ENCODE measurements at places on chromosomes 16 and 17.

DNA sequence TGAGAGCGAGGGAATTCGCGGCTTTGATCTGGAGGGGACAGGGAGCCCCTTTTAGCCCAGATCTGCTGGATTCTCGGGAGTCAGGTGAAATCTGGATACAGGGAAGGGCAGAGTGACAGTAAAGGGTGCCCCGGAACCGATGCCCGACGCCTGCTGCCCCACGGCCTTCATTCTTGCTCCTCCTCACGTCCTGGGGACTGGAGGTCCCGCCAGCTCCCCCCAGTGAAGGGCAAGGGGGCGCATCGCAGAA lies 596 bp downstream of the OR1F1 start:
- DNase-seq, result no peak

- no peak for DNase-seq
Measured at GRCh38 chr16:49312389-49312985, 30.8 kb upstream of the CBLN1 start.

GRCh38 chr17:41647038-41647813 lies 22.9 kb upstream of the KRT17 start:
- DNase-seq, result peak; percentile 51

GRCh38 chr16:85334718-85335583 lies 222.7 kb upstream of the CIBAR2 start:
- no peak for DNase-seq

DNA sequence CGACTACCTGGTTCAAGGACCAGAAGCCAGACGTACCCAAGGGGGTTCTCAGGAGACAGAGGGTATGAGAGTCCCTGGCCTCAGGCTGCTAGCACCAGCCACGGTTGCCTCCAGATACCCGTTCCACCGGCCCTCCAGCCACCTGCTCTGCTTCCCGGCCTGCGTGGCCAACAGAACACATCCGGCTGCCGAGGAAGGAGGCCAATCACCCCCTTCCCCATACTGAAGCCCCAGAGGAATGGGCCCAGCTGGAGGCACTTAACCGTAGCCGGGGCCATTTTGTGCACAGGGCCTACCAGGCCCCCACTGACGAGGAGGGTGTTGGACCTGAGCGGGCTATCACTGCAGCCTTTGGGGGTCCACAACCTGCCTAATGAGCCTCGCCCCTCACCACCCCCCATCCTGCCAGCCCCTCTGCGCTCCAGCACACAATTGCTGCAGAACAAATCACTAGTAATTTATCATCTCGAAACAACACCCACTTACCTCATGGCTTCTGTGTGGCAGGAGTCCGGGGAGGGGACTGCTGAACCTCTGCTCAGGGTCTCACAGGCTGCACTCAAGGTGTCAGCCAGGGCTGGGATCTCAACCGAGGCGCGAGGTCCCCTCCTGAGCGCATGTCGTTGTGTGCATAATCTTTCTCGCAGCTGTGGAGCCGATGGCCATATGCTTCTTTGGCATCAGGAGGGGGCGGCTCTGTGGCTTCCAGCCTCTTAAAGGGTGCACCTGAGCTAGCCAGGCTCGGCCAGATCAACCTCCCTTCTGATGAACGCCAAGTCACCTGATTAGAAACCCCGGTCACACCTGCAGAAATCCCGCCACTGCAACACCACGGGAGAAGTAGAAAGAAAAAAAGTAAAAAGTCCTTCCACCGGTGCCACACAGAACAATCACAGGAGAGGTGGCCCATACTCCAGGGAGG lies 10.1 kb upstream of the KREMEN2 start:
- no peak for DNase-seq

- DNase-seq, result no peak
Measured at GRCh38 chr17:36661047-36661666, 59.8 kb downstream of the MRM1 start.

DNA sequence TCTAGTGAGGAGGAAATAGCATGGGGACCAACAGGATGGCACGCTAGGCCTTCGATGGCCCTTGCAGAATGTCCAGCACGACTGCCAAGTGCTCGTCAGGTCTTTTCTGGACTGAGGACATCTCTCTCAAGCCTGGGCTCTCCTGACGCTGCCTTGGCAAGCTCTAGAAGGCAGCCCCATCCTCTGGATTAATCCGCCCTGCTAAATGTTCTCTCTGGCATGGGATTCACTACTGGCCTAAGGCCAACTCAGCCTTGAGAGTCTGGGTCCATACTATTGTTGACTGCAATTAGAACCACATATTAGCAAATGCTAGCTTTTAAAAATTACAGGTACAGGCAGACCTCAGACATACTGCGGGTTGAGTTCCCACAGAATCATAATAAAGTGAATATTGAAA lies 2.5 kb upstream of the CEP295NL start:
- no peak for DNase-seq

DNA sequence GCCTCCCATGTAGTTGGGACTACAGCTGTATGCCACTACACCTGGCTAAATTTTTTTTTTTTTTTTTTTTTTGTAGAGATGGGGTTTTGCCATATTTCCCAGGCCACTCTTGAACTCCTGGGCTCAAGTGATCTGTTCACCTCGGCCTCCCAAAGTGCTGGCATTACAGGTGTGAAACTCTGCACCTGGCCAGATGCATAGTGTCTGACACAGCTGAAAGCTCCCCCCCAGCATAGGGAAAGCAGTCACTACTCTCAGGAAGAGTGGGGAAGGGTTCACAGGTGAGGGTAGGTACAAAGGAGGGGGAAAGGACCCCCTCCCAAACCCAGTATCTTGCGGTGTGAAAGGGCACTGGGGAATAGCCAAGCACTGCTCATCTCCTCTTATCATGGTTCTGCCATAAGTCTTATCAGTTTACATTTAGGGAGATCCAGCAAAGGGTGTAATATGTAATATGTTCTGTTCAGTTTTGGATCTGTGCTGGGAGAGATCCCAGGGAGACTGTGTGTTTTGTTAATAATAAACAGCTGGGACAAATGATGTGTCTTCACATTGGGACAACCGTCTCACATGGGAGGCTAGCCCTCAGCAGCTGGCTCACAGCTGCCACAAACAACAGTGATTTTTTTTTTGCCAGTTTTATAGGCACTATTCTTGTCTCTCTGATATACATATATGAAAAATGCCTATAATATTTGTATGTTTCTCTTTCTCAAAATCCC lies 6.8 kb upstream of the CAVIN1 start:
- DNase-seq, result no peak

GRCh38 chr16:50182441-50182840 lies 29.3 kb downstream of the TENT4B start:
- no peak for DNase-seq

GRCh38 chr16:55302635-55303034 lies 21.4 kb upstream of the IRX6 start:
- no peak for DNase-seq

GRCh38 chr17:34246446-34246845 lies 8.6 kb upstream of the CCL2 start:
- DNase-seq, result no peak

GRCh38 chr16:83959656-83960434 lies 6.8 kb downstream of the OSGIN1 start:
- DNase-seq, result no peak

GRCh38 chr17:45425125-45425983 lies 7.3 kb downstream of the ARHGAP27 start:
- peak; percentile 92 for DNase-seq

GRCh38 chr16:21100447-21100846 lies 50.2 kb downstream of the DNAH3 start:
- DNase-seq, result no peak

DNA sequence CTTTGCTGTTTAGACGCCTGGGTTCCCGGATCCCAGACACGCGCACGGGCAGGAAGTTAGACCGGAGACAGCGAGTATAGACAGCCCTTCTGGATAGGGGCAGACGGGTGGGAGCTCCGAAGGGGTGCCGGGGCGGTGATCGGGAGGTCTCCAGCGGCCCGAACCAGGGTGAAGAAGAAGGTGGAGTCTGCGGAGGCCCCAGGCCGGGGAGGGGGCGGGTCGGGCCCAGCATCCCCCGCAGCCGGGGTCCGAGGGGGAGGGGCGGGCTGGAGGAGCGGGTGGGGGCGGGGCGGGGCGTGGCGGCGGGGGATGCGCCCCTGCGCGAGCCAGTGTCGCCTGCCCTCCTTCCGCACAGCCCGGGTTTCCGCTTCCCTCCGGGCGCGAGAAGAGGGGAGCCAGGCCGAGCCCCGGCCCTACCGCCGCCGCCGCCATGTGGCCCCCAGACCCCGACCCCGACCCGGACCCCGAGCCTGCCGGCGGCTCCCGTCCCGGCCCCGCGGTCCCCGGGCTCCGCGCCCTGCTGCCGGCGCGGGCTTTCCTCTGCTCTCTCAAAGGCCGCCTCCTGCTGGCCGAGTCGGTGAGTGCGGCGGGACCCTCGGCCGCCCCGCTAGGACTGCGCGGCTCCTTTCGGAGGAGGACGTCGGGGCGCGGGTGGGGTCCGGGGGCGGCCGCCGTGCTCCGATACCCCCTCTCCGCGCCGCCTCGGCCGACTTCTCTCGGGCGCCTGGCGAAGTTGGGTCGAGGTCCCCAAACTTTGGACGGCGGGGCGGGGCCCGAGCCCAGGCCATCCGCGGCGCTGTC lies at the start of gene CMTM3:
CMTM3 (plus strand) TSS at position 329 of the 801 bp plus-strand sequence; CDS start at position 431, 102 bp downstream.
- DNase-seq, result no peak

- no peak for DNase-seq
Measured at GRCh38 chr16:53614346-53614745, 89.3 kb downstream of the RPGRIP1L start.

DNA sequence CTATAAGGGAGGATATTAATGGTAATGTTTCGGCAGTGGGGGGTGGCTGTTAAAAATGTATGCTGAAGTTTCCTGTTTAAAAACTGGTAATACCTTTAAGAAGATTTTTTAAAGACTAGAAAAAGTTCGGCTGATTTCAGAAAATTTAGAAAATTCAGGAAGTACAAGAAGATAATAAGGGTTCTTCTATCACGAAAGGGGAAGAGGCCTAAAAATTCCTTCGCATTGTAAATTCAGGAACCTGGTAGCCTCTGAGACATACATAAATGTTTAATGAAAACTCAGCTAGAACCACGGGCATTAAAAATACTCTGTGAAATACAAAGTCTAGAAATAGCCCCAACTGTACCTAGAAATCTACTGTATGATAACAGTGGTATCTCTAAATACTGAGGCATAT lies 181.2 kb downstream of the PARN start:
- no peak for DNase-seq
